Femur (tissue), 1 donor: ENCODE measurements at places on chromosomes 13 and 19.

DNA sequence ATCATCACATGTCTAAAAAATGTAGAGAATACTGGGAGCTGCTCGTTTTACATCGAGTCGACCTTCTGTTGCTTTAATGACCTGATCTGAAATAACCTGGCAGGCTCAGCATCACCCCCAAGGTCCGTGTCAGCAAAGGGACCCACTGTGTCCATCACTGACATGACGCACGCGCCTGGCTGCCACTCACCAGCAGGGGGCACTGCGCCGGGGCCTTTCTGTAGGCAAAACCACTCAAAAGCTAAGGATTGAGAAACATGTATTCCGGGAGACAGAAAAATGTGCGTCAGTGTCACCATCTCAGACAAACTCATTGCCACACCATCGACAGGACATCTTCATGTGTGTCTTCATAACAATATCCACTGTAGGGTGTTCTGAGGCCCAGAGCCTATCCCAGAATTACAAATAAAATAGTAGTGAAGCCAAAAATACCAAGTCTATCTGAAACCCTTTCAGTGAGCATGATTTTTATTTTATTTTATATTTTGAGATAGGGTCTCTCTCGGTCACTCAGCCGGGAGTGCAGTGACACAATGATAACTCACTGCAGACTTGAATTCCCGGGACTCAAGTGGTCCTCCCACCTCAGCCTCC is 130.3 kb upstream of the LSM14A start:
- peak; percentile 49 for DNase-seq

GRCh38 chr19:48635263-48635965 is 1.8 kb downstream of the DBP start:
- peak; percentile 78 for DNase-seq

- DNase-seq = no peak
Measured at GRCh38 chr19:30376826-30377425, 4.7 kb downstream of the ZNF536 start.

- DNase-seq = peak; percentile 56
Measured at GRCh38 chr19:41993612-41994483, at the start of gene ATP1A3. ATP1A3 (minus strand) TSS chr19:41994230; CDS start chr19:41994076, 154 bp downstream.

- peak; percentile 23 for DNase-seq
Measured at GRCh38 chr19:31519256-31519655, 170.0 kb upstream of the TSHZ3 start.

DNA sequence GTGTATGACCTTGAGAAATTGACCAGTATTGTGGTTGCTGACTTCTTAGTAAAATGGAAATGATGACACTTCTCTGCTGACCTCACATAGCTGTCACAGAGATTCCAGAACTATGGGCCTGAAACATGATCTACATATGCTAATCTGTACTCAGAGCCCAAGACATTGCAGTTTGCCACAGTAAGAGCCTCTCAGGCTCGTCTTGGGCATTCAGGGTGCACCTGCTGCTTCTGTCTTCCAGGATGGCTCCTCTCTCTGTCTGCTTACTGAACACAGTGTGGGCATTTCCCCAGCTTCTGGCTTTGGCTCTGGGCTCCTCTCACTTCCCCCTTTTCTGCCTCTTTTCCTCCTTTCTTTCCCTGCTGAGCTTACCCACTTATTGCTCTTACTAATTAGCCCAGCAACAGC is 22.3 kb upstream of the SLC46A3 start:
- no peak for DNase-seq

- no peak for DNase-seq
Measured at GRCh38 chr13:48590141-48590901, 57.4 kb upstream of the RCBTB2 start.

DNA sequence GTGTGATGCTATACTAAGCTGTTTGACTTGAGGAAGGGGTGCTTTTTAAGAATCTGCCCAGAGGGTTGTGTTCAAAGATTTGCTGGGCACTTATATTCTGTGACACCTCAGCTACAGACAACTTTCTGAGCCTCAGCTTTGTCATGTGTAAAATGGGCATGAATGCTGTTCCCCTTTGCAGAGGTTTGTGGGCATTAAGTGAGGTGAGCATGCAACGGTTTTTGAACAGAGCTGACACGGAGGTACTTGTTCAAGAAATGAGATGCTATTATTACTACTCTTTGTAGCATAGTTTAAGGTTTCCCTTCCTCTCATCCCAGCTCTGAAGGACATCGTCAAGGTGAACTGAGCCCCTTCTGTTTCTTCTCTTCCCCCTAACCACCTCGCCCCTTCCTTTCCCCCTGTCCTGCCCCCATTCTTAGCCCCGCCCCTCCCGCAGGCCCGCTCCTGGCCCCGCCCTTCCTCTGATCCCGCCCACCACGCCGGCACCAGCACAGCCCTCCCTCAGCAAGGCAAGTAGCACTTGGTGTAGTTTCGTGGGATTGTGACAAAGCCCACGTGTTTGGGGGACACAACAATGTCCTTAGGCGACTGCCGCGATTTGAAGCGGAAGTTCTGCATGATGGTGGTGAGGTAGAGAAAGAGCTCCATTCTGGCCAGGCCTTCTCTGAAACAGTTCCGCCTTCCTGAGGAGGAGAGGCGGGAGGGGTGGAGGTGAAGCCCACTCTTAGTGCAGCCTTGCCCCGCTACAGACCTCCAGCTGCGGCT is 26.1 kb upstream of the CYP2A7 start:
- no peak for DNase-seq

- no peak for DNase-seq
Measured at GRCh38 chr13:64293923-64294322, 2878.3 kb upstream of the PCDH20 start.

DNA sequence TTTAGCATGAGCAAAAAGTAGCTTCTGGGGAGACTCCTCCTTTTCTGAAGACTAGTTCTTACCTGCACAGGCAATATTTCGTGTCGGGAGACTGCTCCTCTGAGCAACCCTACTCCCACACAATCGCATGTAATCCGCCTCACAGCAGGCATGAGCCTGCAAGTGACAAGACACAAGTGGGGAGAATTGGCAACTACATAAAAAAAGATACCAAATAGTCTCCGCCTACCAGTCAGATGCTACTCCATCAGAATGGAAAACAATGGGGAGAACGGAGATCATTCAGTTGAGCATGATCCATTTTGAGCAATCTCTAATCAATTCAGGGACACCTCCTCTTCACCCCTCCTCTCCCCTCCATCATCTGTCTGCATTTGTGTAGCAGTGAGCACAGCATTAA is 321.0 kb downstream of the COG6 start:
- DNase-seq = no peak

- DNase-seq = no peak
Measured at GRCh38 chr13:33394294-33394932, 108.9 kb upstream of the STARD13 start.

- peak; percentile 8 for DNase-seq
Measured at GRCh38 chr19:16035601-16036297, 40.5 kb upstream of the TPM4 start.

GRCh38 chr19:6086068-6086788 is 24.1 kb downstream of the RFX2 start:
- no peak for DNase-seq

DNA sequence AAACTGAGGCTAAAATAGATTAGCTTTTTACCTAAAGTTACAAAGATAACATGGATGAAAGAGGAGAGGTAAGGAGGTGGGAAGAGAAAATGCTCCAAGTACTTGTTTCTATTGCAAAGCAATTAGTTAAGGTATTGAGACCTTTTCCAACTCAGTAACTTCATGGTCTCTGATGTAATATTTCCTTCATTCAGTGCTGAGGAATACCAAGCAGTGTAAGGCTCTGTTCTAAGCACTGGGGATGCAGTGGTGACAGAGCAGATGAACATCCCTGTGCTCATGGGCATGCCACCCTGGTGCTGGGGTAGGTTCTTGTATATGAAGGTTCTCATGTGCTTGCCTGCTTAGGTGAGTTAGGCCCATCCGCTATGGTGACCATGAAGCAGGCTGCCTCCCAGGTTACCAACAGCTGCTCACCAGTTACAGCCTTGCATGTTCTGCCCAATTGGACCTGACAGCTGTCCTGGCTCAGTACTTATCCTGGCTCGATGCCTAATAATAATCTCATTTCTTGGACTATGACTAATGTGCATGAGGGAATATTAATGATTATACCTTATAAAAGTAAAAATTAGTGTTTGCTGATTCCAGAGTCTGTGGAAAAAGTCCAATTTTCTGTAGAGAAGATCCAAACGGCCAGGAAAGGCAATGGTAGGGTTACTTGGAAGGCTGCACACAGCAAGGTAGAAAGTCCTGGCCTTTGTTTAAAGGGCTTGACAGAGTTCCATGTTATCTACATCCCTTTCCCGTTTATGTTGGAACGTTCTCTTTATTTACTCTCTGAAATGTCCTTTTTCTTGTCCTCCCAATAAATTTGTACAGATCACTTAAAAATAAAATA is 48.3 kb downstream of the LATS2 start:
- DNase-seq = peak; percentile 12

DNA sequence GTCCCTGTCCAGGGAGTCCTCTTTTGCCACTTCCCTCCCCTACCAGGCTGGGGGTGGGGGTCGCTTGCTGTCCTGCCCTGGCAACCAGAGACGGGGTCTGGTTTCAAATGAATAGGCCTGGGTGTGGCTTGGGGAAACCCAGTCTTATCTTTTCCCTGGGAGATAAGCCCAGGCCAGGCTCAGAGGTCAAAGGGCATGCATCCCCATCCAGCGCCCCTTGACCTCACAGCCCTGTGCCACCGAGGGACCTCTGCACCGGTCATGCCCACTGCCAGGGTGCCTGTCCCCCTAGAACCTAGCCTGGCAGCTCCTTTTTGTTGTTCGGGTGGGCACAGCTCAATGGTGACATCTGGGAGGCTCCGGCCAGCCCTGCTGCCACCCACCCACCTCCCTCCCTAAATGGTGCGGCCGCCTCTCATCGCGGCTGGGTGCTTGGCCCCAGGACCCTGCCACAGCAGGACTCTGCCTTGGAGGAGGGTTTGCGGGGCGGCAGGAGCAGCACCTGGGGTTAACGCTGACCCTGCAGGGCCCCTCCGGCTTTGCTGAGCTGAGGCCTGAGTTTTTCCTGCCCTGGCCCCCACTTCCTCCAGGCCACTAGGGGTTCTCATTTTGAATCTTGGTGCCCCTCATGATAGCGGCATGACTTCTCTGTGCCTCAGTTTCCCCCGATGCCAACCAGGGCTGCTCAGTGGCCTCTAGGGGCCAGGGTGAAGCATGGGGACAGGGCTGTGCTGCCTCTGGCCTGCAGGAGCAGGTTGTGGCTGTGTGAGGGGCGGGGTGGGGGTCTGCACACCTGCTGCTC is 2.9 kb upstream of the CERS1 start:
- DNase-seq = no peak

GRCh38 chr19:44623626-44624025 is 10.3 kb downstream of the IGSF23 start:
- DNase-seq = no peak

- DNase-seq = no peak
Measured at GRCh38 chr19:35166100-35167063, 11.8 kb downstream of the FXYD5 start.

DNA sequence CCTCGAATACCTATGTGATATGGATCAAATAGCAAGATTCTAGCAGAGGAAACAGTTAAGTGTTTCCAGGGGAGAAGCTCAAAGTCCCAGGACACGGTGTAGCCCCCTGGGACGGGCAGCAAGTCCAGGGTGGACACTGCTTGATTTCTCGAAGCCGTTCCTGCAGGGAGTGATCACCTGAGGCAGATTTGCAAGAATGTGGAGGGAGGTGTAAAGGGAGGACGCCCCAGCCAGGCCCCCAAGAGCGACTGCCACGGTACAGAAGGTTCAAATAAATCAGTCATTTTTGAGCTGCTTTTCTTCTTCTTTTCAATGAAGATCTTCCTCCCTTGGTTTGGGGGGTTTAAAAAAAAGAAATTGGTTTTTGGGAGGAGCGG is 41.4 kb downstream of the KLF2 start:
- no peak for DNase-seq

GRCh38 chr13:35478271-35479037 is 2.0 kb upstream of the MAB21L1 start:
- DNase-seq = no peak
